ENCODE measurements at places on chromosomes 7 and 10.

- DNase-seq = no peak
Observed at GRCh38 chr7:30899630-30900029, 12.0 kb upstream of the AQP1 start.

- no peak for DNase-seq
Observed at GRCh38 chr7:24974026-24974832, 5.7 kb downstream of the OSBPL3 start.

DNA sequence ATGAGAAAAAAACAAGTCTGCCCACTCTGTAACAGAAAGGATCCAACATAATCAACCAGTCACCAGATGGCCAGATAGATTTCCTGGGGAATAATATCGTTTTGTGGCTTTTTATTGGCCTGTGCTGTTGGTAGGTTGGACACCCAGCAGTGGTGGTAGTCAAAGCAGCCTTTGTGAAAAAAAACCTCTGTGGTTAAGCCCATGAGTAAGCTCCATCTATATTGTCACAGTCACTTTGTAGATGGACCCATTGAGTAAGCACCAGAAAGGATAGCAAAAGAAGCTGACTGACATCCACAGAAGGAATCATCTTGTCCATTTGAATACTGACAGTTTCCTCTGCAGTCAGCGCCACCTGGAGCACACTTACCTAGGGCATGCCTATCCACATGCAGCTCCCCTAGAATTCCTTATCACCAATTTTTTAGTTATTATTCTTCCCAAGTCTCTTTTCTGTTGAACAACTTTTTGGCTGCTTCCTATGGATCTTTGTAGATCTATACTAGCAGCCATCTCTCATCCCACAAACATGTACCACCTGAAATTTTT is 96.9 kb downstream of the IQUB start:
- DNase-seq = no peak

DNA sequence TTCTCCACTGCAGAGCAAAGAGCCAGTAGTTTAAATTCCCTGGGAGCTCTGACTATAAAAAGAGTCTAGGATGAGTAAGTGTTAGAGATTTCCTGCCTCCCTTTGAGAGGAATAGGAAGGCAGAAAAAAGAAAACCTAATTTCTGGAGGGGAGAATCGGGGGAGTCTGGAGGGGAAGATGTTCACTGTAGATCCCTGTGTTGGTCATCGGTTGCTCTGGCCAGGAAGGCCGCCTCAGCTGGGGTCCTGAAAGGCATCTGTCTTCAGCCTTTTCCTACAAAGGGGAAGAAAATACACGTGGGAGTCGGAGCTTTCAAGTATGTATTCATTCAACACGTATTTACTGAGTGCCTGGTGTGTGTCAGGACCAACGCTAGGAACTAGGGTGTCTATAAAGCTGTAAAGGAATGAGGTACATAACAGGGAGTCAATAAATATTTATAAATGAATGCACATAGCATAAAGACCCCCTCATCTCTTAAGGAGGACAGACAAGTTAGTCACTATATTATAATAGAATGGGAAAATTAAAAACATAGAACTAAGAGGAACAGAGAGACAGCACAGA is 101.1 kb downstream of the ICA1 start:
- DNase-seq = no peak

GRCh38 chr10:13885238-13885990 is 298.6 kb downstream of the PRPF18 start:
- no peak for DNase-seq

DNA sequence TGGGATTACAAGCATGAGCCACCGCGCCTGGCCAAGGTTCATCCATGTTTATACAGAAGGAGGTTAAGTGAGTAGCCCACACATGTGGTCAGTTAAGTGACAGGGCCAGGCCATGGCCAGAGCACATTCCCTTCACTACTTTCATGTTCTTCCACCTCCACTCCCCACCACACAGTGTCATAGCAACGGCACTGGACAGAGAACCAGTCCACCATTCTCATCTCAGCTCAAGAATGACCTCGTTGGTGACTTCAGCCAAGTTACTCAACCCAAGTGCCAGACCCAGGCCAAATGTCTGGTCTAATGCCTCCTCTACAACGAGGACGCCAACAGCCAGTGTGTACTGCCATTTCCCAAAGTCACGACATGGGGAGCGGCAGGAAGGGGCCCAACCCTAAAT is 62.4 kb downstream of the INHBA start:
- no peak for DNase-seq

- DNase-seq = no peak
Observed at GRCh38 chr10:99123851-99124250, 111.8 kb downstream of the HPSE2 start.

- no peak for DNase-seq
Observed at GRCh38 chr10:860519-860918, 71.0 kb downstream of the LARP4B start.

DNA sequence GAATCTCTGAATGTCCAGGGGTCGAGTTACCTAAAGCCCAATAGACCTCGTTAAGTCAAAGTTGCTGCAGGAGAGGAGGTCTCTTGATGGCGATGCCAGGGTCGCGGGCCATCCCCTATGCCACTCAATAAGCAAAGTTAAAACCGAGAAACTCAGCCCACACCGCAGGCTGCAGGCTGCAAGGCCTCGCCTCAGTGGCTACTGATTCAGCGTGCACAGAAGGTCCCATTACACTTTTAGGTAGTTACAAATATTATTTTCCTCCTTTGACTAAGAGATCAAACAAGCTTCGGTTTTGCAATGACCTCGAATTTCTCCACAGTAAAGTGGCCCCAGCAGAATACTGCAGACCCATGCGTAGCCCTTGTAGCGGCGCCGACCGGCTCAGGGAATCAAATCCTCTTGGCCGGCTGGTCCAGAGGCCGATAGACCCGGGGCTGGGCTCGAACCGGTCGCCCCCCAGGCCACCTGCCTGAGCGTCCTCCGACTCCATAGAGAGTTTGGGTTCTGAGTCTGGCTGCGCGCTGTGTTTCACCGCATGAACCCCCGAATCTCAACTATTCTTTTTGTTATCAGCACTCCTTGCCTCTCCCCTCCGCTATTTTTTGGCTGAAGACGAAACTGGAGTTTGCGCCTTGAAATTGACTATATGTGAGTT is 2.3 kb downstream of the C1QL3 start:
- no peak for DNase-seq

GRCh38 chr7:105932835-105933477 is 30.1 kb upstream of the CDHR3 start:
- DNase-seq = no peak

DNA sequence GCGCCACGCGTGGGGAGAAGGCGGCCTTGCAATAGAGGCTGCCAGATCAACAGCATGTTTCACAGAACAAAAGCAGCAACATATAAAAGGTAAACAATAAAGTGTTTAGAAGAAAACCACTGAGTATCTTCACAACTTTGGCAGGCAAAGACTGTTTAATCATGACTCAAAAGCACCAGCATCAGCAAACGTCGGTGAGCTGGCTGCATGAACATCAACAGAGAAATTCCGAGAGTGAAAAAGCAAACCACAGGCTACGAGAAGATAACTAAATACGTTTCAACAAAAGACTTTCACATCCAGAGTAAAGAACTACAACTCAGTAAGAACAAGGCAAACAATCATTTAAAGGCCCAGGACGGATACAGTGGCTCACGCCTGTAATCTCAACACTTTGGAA is 172.0 kb downstream of the MAD1L1 start:
- no peak for DNase-seq

GRCh38 chr10:12194752-12195271 is 879 bp downstream of the NUDT5 start:
- no peak for DNase-seq

- DNase-seq = no peak
Observed at GRCh38 chr10:61098966-61099365, 155.0 kb upstream of the RHOBTB1 start.

DNA sequence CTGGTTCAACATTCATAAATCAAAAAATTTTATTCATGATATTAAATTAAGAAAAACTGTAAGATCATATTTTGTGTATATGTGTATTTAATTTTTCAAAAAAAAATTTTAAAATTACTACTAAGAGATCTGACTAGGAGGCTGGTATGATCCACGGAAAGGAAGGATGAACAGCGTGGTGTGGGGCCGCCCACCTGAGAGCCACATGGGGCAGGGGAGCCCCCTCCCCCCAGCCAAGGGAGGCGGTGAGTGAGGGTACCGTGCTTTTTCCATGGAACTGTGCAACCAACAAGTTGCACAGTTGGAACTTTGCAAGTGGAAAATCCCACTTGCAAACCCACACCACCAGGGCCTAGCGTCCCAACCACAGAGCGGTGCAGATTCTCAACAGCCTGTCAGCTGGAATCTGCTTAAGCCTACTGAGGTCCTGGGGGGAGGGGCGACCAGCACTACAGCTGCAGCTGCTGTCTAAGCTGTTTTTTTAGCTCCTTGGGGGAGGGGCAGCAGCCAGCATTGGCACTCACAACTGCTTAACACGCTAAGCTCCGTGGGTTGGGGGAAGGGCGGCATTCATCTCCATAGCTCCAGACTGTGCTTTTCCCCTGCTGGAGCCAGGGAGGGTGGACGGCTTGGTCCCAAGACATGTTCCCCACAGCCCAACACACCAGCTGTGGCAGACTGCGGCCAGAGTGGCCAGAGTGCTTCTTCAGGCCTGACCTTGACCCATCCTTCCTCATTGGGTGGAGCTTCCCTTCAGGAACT is 94.2 kb upstream of the IGFBP3 start:
- DNase-seq = no peak

DNA sequence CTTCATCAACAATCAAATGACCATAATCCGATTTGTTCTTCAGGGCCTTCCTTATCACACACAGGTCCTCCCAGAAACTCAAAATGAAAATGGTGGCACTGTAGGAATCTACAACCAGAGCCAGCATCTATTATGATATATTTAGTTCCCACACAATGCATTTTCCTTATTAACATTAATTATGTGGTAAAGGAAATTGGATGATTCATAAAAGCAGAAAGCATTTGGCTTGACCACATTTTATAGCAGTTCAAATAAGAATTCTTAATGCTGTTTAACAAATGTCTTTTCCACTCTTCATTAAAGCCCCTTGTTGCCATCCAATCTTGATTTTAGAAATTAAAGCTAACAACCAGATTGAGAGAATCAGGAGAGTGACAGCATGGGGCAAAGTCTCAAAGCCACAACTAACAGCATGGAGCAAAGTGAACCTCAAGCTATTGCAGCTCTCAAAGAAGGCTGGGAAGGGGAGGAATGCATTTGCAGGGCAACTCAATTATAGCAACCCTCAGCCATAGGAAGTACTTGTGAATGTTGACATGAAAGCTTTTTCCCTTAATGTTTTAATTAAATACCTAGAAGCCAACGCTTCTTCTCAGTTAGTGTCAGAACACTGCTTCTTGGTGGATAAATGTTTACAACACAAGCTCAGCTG is 549.1 kb downstream of the NXPH1 start:
- no peak for DNase-seq

- no peak for DNase-seq
Observed at GRCh38 chr10:8967061-8967460, 912.6 kb downstream of the GATA3 start.

DNA sequence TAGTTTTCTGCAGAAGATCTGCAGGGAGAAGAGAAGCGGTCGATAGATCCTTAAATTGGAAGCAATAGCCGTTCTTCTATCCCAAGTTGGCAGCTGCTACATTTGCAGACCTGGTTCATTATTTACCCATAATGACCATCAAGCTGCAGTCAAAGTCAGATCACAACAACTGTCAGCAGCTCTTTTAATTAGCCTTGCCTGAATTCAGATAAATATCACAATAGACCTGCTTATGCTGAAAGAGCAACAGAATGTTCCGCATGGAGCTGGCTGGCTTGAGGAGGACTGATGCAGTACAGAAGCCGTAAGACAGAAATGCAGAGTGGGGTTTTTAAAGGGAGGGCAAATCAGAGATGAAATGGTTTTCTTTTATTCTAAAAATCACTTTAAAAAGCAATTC is 109.4 kb downstream of the HIBADH start:
- DNase-seq = no peak

DNA sequence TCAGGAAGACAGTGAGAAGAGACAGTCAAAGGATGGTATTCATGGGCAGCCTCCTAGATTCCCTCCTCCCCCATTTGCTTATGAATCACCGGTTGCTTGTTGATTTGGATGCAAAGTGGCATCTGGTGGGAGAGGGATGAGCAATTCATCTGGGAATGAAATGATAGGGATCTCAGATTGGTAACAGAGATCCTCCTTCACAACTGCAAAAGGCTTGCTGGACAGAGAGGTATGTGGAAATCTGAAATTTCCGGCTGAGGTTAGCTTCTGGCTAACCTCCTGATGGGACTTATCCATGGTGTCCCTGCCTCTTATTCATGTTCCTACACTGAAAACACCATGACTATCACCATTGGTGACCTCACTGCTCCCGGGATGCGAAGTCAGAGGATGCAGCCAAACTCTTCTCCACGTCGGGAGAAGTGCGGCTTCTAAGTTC is 48.4 kb upstream of the PODXL start:
- DNase-seq = no peak

DNA sequence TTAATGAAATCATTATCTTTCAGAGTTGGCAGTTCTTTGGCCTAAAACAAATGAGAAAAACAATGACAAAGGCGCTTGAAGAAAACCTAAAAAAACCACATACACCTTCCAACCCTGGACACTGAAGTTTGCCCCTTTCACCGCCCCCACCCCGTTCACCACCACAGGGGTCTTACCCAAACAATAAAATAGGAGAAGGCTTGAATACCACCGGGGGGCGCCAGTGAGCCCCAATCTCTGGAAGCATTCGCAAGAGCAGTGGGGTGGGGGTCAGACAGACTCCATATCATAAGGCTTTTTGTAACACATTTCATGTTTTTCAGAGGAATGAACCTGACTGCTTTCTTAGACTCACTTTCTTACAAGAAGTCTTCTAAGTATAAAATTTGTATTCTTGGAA is 163.6 kb downstream of the PIP4K2A start:
- DNase-seq = no peak

DNA sequence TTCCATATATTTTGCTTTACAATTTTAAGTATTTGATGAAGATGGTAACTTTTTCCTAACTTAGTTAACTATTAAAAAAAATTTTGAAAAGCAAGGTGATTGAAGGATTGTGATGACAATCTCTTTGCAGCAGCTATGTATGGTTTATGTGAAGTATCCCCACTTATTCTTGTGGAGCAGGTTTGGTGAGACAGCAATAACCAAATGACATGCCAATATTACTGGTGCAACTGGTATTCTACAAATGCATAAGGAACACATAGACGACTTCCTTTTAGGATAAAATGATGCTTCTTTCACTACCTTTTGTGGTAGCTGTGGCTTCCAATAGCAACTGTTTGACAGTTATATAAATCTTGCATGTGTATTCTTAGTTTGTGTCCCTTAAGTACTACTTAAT is 465.3 kb downstream of the PLXDC2 start:
- no peak for DNase-seq

- peak; percentile 94 for DNase-seq
Observed at GRCh38 chr7:65269150-65269856, 104.4 kb upstream of the ZNF92 start.

- no peak for DNase-seq
Observed at GRCh38 chr10:69640196-69640980, 10.3 kb downstream of the FAM241B start.
